HCT116 (cell line): ENCODE measurements at places on chromosomes 4 and X.

- DNase-seq = no peak
Measured at GRCh38 chr4:165803005-165803404, 70.0 kb upstream of the TLL1 start.

DNA sequence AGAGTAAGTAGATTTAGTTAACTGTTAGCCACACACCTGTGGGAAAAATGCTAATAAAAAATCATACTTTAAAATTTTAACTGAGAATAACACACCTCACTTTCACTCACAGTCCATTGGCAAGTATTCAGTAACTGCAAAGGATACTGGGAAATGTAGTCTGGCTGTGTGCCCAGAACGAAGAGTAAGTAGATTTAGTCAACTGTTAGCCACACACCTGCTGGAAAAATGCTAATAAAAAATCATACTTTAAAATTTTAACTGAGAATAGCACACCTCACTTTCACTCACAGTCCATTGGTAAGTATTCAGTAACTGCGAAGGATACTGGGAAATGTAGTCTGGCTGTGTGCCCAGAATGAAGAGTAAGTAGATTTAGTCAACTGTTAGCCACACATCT, 178.4 kb upstream of the NWD2 start:
- DNase-seq = no peak

DNA sequence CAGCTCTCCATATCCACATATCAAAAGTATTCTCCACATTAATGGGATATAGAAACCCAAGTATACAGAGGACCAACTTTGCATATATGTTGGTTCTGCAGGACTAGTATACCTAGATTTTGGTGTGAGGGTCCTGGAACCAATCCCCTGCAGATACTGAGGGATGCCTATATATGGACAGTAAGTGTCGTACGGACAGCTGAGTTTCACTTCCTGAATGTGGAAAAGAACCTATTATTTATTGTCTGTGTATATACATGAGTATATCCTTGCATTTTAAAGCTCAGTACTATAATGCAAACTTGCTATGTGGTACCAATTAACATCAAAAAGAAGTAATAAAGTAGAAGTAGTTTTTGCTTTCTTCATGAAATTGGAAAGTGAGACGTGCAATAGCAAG, 101.9 kb downstream of the FBXW7 start:
- no peak for DNase-seq

DNA sequence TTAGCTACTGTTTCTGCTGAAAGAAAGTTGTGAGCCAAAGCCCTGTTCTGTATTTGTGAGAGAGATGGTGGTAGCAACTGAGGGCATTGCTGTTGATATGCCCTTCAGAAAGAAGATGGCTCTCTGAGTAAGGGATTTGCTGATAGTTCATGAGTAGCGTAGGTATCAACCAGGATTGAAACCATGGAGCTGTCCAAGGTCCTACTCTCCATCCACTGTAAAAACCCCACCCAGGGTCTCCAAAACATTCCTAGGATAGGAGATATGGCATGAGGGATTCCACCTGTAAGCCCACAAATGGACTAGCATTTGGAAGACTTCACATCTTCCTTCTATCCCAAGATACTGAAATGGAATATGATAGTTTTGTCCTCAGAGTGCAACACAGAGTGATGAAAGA, 277.1 kb upstream of the PRKX start:
- no peak for DNase-seq
